ENCODE measurements at places on chromosomes 11 and 22.
A peak's percentile ranks its signal among the peaks of the same experiment; 100 is the strongest.

DNA sequence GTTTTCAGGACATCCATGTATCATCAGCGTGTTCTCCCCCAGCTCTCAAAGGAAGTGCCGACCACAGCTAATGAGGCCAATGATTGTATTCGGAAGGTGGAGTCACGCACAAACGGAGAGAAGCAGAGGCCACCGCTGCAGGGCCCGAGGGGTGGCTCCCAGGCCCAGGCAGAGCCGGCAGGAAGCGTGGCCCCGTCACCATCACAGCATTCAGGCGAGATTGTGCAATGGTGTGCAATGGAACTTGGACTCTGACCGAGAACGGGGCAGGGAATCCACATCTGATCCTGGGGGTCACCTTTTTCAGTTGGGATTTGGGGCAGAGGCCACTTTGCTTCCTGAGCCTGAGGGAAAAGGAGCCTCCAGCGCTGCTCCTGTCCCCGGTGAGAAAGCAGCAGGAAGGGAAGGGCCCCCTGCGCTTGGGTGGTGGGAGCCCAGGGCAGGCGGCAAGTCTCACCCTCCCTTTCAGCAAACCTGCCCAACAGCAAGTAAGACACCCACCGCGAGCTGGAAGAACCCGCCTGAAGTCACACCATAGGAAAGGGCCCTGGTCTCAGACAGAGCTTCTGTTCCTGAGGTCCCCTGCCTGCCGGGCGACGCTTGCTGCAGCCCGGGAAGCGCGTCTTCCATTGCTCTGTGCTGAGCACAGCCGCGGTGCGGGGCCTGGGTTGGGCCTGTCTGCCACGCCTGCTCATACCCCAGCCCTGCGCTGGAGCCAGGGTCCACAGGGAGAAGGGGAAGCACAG is 1430.7 kb downstream of the BRD1 start:
- H3K27me3 ChIP-seq, result peaks cover 8% of the 10 kb centered on the region
- no peaks in the 10 kb centered on the region for H3K36me3 ChIP-seq
- H3K27ac ChIP-seq, result no peak overlapping the region

DNA sequence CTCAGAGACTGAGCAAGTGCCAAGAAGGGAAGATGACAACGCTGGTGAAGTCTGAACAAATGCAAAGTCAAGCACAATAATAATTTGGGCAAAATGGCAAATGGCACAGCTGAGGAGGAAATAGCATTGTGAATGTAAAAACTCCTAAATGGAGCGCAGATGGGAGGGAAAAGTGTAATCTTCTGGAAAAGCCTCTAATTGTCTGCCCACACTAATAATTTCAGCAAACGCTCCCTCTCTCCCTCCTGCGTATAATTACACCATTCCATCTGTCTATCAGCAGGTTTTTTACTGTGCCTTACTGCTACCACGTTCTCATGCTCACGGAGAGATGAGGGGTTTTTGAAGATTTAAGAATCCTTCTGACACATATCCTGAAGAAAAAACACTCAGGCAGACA is 302.6 kb downstream of the KIRREL3 start:
- H3K36me3 ChIP-seq, result no peaks in the 10 kb centered on the region
- H3K4me1 ChIP-seq, result peaks cover 7% of the 10 kb centered on the region
- H3K27me3 ChIP-seq, result no peaks in the 10 kb centered on the region
- no peak overlapping the region for H3K4me3 ChIP-seq
- DNase-seq, result no peak

GRCh38 chr11:103812680-103813079 is 223.8 kb upstream of the DDI1 start:
- H3K27ac ChIP-seq, result no peak overlapping the region
- H3K4me3 ChIP-seq, result no peak overlapping the region
- no peaks in the 10 kb centered on the region for H3K27me3 ChIP-seq

- no peak overlapping the region for H3K27ac ChIP-seq
- H3K27me3 ChIP-seq, result no peaks in the 10 kb centered on the region
- H3K4me1 ChIP-seq, result no peaks in the 10 kb centered on the region
- H3K4me3 ChIP-seq, result no peak overlapping the region
Observed at GRCh38 chr11:77650123-77650522, 12.5 kb upstream of the CLNS1A start.

DNA sequence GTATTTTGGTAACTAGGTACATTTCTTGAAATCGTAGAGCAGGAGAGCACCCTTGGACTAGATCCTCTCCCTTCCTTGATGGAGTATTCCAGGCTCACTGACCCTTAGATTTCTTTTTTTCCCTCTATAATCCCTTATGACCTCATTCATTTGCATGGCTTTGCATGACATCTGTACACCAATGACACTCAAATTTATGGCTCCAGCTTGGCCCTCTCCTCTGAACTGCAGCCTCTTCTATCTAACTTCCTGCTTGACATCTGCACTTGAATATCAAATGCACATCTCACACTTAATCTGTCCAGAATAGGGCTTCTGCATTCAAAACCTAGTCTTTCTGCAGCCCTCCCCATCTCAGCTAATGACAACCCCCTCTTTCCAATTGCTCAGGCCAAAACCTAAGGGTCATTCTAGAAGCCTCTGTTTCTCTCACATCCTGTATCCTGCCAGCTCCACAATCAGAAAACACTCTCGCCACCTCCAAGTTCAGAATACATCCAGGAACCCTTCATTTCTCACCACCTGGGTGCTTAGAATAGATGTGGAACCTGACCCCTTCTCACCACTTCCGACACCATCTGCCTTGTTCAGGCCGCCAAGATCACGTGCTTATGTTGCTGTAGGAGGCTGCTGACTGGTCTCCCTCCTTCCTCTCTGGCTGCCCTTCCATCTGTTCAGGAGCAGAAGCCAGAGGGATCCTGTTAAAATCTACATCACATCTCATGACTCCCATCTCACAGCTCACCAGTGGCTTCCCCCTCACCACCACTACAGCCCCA is 138.9 kb upstream of the MTNR1B start:
- no peaks in the 10 kb centered on the region for H3K36me3 ChIP-seq
- no peak for DNase-seq

DNA sequence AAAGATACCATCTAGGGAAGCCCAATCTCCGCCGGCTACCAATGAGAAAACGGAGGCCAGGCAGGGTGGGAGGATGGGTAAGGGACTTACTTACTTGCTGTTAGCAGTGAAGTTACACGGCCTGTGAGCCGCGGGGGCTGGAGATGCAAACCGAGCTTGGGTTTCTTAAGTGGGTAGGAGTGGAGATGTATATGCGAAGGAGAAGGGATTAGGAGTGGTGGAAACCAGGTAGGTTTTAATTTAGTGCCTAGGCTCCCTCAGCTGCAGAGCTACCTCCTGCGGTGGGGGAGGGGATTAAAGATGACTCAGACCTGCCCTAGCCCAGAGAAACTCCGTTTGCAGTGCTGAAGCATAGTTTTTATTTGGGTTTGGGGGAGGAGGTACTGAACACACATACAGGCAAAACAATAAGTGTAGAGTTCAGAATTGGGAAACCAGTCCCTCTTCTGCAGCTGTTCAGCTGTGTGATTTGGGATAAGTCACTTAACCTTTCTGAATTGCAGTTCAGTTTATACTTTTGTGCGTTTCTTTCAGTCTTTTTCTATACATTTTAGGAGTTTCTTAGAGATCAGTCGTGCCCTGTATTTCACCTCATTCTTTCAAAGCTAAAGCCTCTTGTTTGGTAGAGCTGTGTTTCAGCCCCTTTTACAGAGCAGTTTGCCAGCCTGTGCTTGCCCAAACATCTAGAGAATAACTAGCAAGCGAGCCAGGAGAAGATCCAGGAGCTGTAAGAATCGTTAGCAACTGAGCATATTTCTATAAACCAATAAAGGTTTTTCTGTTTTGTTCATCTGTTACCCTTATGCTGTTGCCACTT is 596 bp upstream of the TNRC6B start:
- H3K4me1 ChIP-seq, result peaks cover 7% of the 10 kb centered on the region
- H3K27me3 ChIP-seq, result no peaks in the 10 kb centered on the region
- DNase-seq, result no peak
- no peaks in the 10 kb centered on the region for H3K36me3 ChIP-seq
- H3K4me3 ChIP-seq, result peak overlapping the region; percentile 34

- peaks cover 9% of the 10 kb centered on the region for H3K4me1 ChIP-seq
- no peak overlapping the region for H3K4me3 ChIP-seq
- H3K27ac ChIP-seq, result no peak overlapping the region
- no peak for DNase-seq
- H3K27me3 ChIP-seq, result no peaks in the 10 kb centered on the region
Observed at GRCh38 chr22:21047730-21048129, 2.0 kb downstream of the LRRC74B start.

DNA sequence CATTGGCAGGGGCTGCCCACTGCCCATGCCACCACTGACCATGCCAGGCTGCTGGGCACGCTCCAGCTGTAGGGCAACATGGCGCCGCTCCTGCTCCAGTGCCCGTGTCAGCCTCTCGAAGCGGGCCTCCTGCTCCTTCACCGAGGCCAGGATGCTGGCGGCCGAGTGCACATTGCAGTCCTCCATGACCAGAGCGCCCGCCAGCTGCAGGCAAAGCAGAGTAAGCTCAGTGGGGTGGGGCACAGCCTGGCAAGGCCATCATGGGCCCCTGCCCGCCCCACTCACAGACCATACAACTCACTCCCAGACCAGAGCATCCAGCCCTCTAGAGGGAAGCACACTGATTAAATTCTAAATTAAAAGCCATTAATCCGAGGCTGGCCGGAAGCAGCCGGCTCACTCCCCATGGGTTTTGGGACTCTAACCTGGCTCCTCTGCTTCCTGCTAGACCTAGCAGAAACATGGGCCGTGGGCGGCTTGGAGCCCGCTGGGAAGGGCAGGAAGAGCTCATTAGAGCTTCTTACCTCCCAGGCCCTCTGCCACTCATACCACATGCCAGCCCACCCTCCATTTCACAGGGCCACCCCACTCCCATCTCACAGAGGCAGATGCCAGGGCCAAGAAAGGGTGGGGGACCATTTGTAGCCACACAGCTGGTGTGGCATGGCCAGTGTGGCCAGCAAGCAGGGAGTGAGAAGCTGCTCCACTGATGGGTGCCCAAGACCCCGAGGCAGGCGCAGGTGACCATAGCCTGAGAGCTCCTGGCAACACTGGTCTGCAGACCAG is 25.8 kb downstream of the ARVCF start:
- H3K4me1 ChIP-seq, result peaks cover 63% of the 10 kb centered on the region
- no peaks in the 10 kb centered on the region for H3K36me3 ChIP-seq
- H3K4me3 ChIP-seq, result no peak overlapping the region
- H3K27ac ChIP-seq, result no peak overlapping the region
- DNase-seq, result peak; percentile 78
- no peaks in the 10 kb centered on the region for H3K27me3 ChIP-seq

GRCh38 chr11:33829430-33830141 is 55.3 kb upstream of the FBXO3 start:
- peaks cover 19% of the 10 kb centered on the region for H3K27me3 ChIP-seq
- no peaks in the 10 kb centered on the region for H3K4me1 ChIP-seq
- H3K27ac ChIP-seq, result no peak overlapping the region

GRCh38 chr11:94417386-94417987 is 16.3 kb upstream of the GPR83 start:
- H3K36me3 ChIP-seq, result peaks cover 10% of the 10 kb centered on the region
- peak; percentile 26 for DNase-seq
- H3K27me3 ChIP-seq, result no peaks in the 10 kb centered on the region
- no peak overlapping the region for H3K27ac ChIP-seq
- no peaks in the 10 kb centered on the region for H3K4me1 ChIP-seq

GRCh38 chr22:48359613-48359965 is 1468.1 kb downstream of the BRD1 start:
- no peaks in the 10 kb centered on the region for H3K27me3 ChIP-seq
- H3K36me3 ChIP-seq, result no peaks in the 10 kb centered on the region
- no peak overlapping the region for H3K4me3 ChIP-seq

GRCh38 chr11:63274776-63275175 is 31.4 kb upstream of the SLC22A25 start:
- H3K4me1 ChIP-seq, result no peaks in the 10 kb centered on the region
- no peak overlapping the region for H3K27ac ChIP-seq
- H3K27me3 ChIP-seq, result no peaks in the 10 kb centered on the region
- no peak overlapping the region for H3K4me3 ChIP-seq
- DNase-seq, result no peak

- no peaks in the 10 kb centered on the region for H3K4me1 ChIP-seq
- DNase-seq, result no peak
- no peaks in the 10 kb centered on the region for H3K27me3 ChIP-seq
- no peak overlapping the region for H3K4me3 ChIP-seq
Observed at GRCh38 chr11:117154468-117154867, 10.4 kb downstream of the PAFAH1B2 start.

DNA sequence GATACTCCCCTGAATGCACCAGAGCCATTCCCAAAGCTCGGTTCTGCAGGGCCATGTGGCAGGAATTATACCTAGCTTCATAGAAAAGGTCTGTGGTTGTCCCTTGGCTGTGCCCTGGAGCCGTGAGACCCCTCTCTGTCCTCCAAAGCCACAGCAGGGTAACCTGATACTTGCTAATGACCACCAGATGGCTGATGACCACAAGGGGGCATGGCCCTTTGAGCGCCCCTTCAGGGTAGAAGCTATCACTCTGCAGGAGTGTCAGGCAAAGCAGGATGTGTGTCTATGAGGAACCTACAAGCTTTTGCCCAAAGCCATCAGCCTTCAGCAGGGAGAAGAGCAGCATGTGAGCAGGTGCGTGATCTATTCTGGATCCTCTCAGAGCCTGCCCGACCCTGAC is 95.3 kb downstream of the NTM start:
- DNase-seq, result peak; percentile 27
- no peaks in the 10 kb centered on the region for H3K36me3 ChIP-seq
- no peaks in the 10 kb centered on the region for H3K4me1 ChIP-seq
- no peaks in the 10 kb centered on the region for H3K27me3 ChIP-seq
- no peak overlapping the region for H3K27ac ChIP-seq

GRCh38 chr11:14529951-14530350 is 9.8 kb upstream of the PSMA1 start:
- no peaks in the 10 kb centered on the region for H3K36me3 ChIP-seq
- H3K27ac ChIP-seq, result no peak overlapping the region
- no peak overlapping the region for H3K4me3 ChIP-seq
- H3K27me3 ChIP-seq, result no peaks in the 10 kb centered on the region
- DNase-seq, result no peak

DNA sequence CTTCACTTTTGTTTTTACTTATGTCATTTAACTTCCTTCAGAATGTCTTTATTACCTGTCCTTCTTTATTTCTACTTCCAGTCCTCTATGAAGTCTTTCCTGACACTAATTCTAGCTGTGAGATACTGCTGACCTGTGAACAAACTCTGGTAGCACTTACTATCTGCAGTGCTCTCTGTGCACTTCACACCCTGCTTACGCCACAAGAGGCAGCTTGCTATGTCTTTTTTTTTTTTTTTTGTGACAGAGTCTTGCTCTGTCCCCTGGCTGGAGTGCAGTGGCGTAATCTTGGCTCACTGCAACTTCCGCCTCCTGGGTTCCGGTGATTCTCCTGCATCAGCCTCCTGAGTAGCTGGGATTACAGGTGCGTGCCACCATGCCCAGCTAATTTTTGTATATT is 10.7 kb downstream of the STIM1 start:
- no peak overlapping the region for H3K4me3 ChIP-seq
- no peak overlapping the region for H3K27ac ChIP-seq
- DNase-seq, result no peak
- H3K4me1 ChIP-seq, result peaks cover 10% of the 10 kb centered on the region

GRCh38 chr11:128497061-128497775 is 90.1 kb downstream of the ETS1 start:
- H3K36me3 ChIP-seq, result no peaks in the 10 kb centered on the region
- H3K27me3 ChIP-seq, result no peaks in the 10 kb centered on the region
- DNase-seq, result peak; percentile 57
- peak overlapping the region; percentile 55 for H3K4me3 ChIP-seq
- peak overlapping the region; percentile 90 for H3K27ac ChIP-seq
